Transverse colon (tissue), 4 donors: ENCODE measurements at places on chromosomes 7 and 10. TPM values are rescaled to one million over a fixed set of nuclear protein-coding genes. Genes with fewer than 3 reads are reported as not detected.
A peak's percentile ranks its signal among the peaks of the same experiment; 100 is the strongest.

GRCh38 chr10:97503406-97503805 lies 4.7 kb downstream of the UBTD1 start:
- H3K4me3 ChIP-seq: no peak overlapping the region
- H3K27me3 ChIP-seq: peaks cover 17% of the 10 kb centered on the region
- DNase-seq: no peak
- no peaks in the 10 kb centered on the region for H3K36me3 ChIP-seq
- no peak overlapping the region for H3K27ac ChIP-seq
- H3K4me1 ChIP-seq: no peaks in the 10 kb centered on the region

DNA sequence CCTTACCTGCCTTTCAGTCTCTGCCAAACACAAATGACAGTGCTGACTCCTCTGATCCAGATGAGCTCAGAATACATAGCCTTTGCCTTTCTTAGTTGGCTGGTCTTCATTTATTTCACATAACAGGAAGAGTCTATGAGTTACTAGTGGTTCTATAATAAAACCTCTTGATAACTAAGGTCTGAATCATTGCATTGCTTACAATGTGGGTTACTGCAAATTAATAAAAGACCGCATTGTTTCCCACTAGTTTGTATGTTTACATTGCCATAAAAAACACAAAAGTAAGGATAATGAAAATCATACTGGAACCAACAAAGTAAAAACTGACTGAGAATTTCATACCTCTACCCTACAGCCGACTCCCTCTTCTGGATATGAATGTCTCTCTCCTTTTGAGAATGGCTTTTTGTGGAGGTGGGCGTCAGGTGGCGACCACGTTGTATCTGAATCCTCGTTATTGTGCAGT lies 62.0 kb upstream of the AKR1E2 start:
- no peaks in the 10 kb centered on the region for H3K4me1 ChIP-seq
- H3K27me3 ChIP-seq: no peaks in the 10 kb centered on the region
- H3K4me3 ChIP-seq: no peak overlapping the region
- no peak overlapping the region for H3K27ac ChIP-seq
- no peaks in the 10 kb centered on the region for H3K36me3 ChIP-seq

DNA sequence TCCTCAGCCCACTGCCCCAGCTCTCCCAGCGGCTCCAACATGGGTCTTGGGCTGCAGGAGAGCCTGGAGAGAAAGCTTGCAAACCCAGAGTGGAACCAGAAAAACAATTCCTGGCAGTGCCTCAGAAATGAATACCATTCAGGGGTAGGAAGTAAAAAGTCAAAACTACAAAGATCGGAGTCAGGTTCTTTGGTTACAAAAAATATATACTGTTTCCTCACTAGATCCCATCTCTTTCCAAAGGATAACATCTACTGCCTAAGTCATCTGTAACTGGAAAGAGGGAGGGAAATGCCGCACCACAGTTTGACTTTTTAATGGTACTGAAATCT lies 14.9 kb downstream of the CREB3L2 start:
- H3K4me1 ChIP-seq: peaks cover 33% of the 10 kb centered on the region
- no peaks in the 10 kb centered on the region for H3K36me3 ChIP-seq
- H3K27me3 ChIP-seq: no peaks in the 10 kb centered on the region
- no peak for DNase-seq
- H3K4me3 ChIP-seq: no peak overlapping the region

DNA sequence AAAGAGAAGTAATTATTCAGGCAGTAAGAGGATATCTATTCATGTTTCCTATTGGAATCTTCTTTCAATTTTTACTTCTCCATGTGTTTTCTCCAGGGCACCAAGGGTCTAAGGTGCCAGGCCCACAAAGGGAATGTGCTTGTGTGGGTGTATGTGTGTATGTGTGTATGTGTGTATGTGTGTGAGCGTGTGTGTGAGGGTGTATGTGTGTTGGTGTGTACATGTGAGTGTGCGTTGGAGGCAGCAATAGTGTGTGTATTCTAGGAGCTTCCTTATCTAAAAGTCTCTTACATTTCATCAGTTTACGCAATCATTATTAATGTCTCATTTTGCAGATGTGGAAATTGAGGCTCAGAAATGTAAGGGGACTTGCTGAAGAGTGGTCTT lies 28.3 kb downstream of the RAMP3 start:
- H3K27me3 ChIP-seq: no peaks in the 10 kb centered on the region
- no peak for DNase-seq
- H3K4me1 ChIP-seq: no peaks in the 10 kb centered on the region
- H3K27ac ChIP-seq: no peak overlapping the region
- no peak overlapping the region for H3K4me3 ChIP-seq
- H3K36me3 ChIP-seq: no peaks in the 10 kb centered on the region

GRCh38 chr10:12969951-12970350 lies 31.6 kb downstream of the CCDC3 start:
- DNase-seq: no peak
- no peaks in the 10 kb centered on the region for H3K36me3 ChIP-seq
- no peaks in the 10 kb centered on the region for H3K27me3 ChIP-seq
- no peaks in the 10 kb centered on the region for H3K4me1 ChIP-seq

DNA sequence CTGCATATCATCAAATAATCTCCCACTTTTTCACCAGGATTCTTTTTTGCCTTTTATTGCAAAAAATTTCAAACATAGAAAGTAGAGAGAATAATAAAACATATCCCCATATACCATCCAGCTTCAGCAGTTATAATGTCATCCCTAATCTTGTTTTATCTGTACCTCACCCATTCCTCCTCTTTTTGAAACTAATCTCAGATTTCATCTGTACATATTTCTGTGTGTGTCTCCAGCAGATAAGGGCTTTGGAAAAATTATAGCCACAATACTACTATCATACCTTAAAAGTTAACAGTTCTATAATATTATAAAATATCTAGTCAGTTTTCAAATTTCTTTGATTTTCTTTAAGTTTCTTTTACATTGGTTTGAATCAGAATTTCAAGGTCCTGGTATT lies 7.6 kb upstream of the ENTPD1 start:
- no peak overlapping the region for H3K27ac ChIP-seq
- no peaks in the 10 kb centered on the region for H3K36me3 ChIP-seq
- no peaks in the 10 kb centered on the region for H3K4me1 ChIP-seq
- no peak overlapping the region for H3K4me3 ChIP-seq

- no peak for DNase-seq
- no peaks in the 10 kb centered on the region for H3K27me3 ChIP-seq
Measured at GRCh38 chr7:11605749-11606148, 226.2 kb downstream of the THSD7A start.

DNA sequence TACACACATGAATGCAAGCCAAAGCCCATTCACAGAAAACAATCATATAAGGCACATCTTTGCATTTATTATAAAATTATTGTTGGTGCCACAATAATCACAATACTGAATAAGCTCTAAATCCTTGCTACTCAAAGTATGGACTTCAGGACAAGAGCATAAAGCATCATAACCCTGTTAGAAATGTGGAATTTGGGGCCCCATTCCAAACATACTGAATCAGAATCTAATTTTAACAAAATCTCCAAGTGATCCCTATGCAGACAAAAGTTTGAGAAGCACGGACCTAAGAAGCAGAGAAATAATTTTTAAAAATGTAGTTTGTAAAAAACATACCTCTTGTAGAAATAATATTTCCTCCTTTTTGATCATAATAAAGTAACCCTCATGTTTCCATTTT lies 199.2 kb downstream of the IMMP2L start:
- no peak for DNase-seq
- no peaks in the 10 kb centered on the region for H3K27me3 ChIP-seq
- H3K4me1 ChIP-seq: no peaks in the 10 kb centered on the region
- no peaks in the 10 kb centered on the region for H3K36me3 ChIP-seq

- no peak overlapping the region for H3K27ac ChIP-seq
- no peaks in the 10 kb centered on the region for H3K36me3 ChIP-seq
- H3K4me1 ChIP-seq: no peaks in the 10 kb centered on the region
Measured at GRCh38 chr10:10056961-10057360, 960.7 kb upstream of the CELF2 start.

- no peak for DNase-seq
- H3K4me3 ChIP-seq: no peak overlapping the region
- H3K4me1 ChIP-seq: peaks cover 8% of the 10 kb centered on the region
- no peak overlapping the region for H3K27ac ChIP-seq
Measured at GRCh38 chr10:49076741-49077521, 38.4 kb downstream of the VSTM4 start.

DNA sequence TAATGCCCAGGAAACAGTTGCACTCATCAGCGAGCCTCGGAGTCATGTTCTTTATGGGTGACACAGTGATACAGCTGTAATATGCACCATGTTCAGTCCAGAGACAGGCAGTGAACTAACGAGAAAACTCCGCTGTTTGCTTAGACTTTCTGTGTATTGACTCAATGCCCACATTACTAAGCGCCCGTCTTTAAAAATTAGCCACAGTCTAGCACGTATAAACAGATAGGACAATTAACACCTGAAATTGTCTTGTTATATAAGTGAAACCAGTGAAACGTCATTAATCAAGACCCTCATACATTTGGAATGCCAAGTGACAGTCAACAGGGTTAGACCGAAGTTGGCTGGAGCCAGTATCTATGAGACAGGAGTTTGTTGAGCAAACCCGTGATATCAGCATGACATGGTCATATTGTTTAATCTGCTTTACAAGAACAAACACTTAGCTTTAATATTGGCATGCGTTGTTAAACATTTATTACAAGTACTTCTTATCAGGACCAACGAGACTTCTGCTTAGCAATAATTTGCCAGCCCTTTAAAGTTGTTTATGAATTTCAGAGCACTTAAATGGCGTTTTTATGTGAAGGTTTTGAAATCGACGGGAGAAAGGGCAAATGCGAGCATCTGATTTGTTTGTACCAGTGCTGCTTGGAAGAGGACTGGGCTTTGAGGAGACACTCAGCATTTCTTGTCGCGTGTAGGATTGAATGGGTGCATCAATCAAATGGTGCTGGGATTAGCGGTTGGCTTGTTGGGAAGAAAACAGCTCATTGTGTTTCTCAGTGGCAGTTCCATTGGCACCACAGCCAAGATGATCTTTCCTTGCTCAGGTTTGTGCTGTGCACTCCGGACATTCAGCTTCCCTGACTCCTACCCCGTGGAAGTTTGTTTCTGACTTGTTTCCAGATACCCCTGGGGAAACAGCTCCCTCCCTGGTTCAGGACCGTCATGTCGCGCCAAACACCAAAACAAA lies 56.3 kb downstream of the CAMK1D start:
- H3K4me3 ChIP-seq: no peak overlapping the region
- no peaks in the 10 kb centered on the region for H3K36me3 ChIP-seq
- H3K27me3 ChIP-seq: no peaks in the 10 kb centered on the region
- peak overlapping the region; percentile 31 for H3K27ac ChIP-seq
- H3K4me1 ChIP-seq: peaks cover 17% of the 10 kb centered on the region

DNA sequence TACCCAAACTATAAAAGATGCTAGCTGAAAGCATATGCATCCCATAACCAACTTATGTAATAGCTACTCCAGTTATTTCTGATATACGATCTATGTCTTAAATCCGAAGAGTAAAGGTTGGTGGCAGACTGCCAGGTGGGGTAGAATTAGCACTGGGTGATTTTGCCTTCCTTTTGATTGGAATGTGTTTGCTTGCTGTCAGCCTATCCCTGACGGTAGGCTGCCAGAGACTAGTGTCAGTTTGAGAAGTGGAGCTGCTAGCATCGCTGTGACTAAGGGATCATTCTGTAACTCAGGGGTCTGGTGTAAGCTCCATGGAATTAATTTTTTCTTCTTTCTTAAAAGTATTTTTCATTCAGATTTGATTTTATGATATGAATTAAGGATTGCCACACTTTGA lies 9.5 kb upstream of the SEM1 start:
- H3K27me3 ChIP-seq: peaks cover 39% of the 10 kb centered on the region
- no peak overlapping the region for H3K4me3 ChIP-seq
- no peaks in the 10 kb centered on the region for H3K4me1 ChIP-seq
- no peaks in the 10 kb centered on the region for H3K36me3 ChIP-seq
- H3K27ac ChIP-seq: no peak overlapping the region
- no peak for DNase-seq

DNA sequence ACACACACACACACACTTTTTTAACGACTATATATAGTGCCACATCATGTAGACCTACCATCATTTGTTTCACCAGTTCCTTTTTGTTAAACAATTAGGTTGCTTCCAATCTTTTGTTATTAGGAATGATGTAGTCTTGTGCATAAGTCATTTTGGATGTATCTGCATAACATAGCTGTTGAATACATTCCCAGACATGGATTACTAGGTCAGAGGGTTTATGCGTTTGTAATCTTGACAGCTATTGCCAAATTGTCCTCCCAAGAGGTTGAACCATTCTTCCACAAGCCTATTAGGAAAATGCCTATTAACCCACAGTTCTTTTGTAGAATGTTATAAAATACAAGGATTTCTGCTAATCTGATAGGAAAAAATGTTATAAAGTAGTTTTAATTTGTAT lies 87.3 kb downstream of the PALS2 start:
- no peaks in the 10 kb centered on the region for H3K27me3 ChIP-seq
- H3K27ac ChIP-seq: no peak overlapping the region
- DNase-seq: no peak
- H3K4me3 ChIP-seq: no peak overlapping the region
- no peaks in the 10 kb centered on the region for H3K36me3 ChIP-seq

DNA sequence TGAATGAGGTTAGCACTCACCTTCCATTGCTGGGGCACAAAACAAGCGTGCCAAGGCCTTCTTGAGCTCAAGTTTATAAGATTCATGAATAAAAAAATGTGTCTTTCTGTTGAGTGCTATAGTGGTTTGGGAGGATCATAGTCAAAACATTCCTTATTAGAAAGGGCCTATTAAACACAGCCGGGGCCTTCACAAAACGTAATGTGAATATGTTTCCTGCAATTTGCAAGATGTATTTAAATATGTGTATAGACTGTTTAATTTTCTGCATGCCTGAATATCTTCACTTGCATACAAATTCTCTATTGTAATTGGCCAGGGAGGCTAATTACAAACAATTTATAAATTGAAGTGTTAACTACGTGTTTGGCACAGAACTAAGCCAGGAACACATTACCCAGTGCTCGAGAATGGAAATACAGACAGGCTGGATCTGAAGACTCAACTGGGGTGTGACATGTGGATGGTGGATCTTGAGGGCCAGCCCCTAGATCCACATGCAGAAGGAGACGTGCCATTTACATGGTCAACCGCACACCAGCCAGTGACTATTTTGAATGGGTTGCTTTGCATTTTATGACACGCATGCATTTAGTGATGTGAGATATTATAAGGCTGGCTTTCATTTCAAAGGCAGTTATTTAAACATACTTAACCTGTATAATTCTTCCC lies 31.3 kb downstream of the LYZL2 start:
- no peaks in the 10 kb centered on the region for H3K4me1 ChIP-seq
- no peaks in the 10 kb centered on the region for H3K36me3 ChIP-seq
- no peaks in the 10 kb centered on the region for H3K27me3 ChIP-seq
- no peak overlapping the region for H3K27ac ChIP-seq
- no peak overlapping the region for H3K4me3 ChIP-seq

The RET gene
- 1.6 TPM for total RNA-seq

The OR2A5 gene
- not detected for total RNA-seq

The UNC5B gene
- total RNA-seq: 31.1 TPM
